Dermis blood vessel endothelial cell (primary cell): ENCODE measurements at places on chromosomes 16 and 17.

- peak; percentile 20 for DNase-seq
These were observed 843 bp downstream of the ZNF174 start for GRCh38 chr16:3401719-3402397.

DNA sequence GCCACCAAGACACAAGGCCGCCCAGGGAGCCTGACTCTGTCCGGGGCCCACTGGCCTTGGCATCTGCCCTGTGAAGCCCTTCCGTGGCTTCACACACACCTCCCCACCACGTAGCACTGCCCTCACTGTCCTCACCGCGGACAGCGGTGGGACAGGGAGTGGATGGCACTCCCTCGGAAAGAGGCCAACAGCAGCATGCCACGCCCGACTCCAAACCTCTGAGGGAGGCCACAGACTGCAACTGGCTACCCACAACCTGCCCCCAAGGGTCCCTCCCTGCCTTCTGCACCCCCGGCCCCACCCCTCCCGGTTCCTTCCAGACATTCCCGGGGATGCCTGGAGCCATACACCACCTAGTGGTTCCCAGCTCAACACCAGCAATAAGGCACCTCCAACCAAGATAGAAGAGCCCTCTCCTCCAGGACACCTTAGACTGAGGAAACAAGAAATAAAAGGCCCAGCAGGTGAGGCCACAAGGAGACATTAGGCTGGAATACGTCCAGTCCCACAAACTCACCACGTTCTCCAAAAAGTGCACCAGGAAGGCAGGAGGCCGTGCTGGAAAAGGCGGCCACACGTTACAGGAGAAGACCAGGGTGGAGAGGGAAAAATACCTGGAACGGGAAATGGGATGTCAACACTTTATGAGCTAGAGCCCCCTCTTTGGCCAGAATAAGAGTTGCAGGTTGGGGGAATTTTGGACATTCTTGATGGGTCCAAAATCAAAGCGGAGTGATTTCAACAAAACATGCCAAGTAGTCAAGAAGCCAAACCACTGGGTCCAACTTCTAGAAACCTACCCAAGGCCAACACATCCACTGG, 310.0 kb downstream of the SOX9 start:
- peak; percentile 26 for DNase-seq

DNA sequence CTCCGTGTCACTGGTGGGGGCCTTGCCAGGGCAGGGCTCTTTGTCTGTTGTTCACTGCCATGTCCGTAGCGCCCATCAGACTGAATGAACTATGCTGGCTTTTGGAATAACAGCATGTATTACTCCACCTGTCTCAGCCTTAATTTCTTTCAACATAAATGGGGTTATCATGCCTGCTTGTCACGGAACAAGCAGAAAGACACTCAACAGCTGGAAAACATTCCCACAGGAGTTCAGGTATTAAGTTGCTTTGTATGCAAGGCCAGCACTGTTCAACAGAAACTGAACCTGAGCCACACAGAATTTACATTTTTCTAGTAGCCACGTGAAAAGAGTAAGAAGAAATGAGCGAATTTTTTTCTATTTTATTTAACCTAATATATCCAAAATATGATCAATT, 13.1 kb downstream of the PPL start:
- no peak for DNase-seq

- DNase-seq: no peak
These were observed 72.8 kb upstream of the TOB1 start for GRCh38 chr17:50938821-50939541.

DNA sequence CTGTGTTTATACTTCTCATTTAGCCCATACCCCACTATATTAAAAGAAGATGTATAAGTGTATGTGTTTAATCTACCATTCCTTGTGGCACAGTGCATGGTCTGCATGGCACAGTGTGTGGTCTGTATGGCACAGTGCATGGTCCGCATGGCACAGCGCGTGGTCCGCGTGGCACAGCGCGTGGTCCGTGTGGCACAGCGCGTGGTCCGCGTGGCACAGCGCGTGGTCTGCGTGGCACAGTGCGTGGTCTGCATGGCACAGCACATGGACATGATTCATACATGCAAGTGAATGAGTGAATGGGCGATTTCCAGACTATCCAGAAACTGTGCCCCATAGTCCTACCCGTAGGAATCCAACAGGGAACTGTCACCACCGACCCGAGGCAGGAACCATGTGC, 632.6 kb downstream of the MAF start:
- DNase-seq: no peak
